ENCODE measurements at places on chromosomes 2 and 18.

DNA sequence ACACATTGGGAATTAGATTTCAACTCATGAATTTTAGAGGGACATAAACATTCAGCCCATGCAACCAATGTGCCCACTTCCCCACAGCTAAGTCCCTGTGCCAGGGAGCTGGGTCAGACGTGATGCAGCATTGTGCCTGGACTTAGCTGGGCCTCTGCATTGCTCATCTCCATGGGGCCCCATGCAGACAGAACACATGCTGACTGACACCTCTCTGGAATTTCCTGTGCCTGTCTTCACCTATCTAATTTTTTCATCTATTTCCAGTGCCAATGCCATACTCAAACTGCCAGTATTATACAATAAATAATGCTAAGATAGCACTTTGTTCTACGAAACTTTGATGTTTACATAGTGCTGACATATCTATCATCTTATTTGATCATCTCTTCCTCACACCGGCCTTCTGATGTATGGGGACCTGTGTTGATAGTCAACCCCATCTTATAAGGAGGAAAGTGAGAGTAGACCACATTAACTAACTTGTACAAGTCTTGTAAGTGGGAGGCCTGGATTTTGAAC lies 92.2 kb downstream of the CDC42EP3 start:
- DNase-seq: no peak

- no peak for DNase-seq
Measured at GRCh38 chr2:54773233-54773632, 49.8 kb downstream of the EML6 start.

DNA sequence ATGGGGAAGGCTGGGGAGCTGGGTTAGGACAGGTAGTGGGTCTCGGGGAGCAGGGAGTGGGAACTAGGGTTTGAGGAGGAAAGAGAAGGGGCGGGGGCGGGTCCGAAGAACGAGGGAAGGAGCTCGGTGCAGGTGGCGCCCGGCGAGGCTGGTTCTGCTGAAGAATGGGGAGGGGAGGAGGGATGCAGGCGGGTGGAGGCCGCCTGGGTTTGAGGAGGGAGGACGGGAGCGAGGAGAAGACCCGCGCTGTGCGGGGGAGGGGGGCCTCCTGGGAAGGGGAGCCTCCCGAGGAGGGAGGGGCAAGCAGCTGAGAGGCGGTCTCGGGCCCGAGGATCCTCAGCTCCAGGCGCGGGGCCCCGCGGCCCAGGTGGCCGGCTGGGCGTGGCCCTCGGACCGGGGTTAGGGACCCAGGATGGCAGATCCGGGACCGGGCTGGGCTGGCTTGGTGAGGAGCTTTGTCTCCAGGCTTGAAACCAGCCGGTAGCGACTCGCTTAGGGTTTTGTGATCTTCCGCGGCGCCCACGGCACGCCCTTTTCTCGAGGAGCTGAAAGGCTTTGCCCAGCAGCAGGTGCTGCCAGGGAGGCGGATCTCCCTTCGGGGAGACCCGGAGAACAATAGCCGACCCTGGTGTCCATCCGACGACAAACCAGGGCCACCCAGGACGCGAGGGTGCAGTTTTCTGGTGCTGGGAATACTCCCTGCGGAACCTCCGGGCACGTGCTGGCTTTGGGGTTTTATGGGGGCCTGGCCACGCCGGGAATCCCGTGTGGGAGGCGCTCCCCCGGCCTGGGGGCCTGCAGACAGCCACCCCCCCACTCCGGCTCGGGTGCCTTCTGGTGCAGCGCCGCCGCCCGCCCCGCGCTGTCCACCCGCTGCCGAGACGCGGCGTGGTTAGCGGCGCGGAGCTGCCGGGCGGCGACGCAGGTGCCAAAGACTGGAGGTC lies 1.4 kb downstream of the DPYSL5 start:
- peak; percentile 11 for DNase-seq

GRCh38 chr2:650343-651310 lies 26.6 kb downstream of the TMEM18 start:
- no peak for DNase-seq

DNA sequence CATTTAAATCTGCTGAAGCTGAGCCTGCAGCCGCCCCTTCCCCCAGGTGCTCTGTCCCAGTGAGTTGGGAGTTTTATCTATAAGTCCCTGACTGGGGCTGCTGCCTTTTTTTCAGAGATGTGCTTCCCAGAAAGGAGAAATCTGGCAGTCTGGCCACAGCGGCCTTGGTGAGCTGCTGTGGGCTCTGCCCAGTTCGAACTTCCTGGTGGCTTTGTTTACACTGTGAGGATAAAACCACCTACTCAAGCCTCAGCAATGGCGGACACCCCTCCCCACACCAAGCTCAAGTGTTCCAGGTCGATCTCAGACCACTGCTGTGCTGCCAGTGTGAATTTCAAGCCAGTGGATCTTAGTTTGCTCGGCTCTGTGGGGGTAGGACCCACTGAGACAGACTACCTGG lies 97.3 kb downstream of the ACAA2 start:
- DNase-seq: no peak

GRCh38 chr2:25276569-25277465 lies 64.9 kb downstream of the DNMT3A start:
- peak; percentile 65 for DNase-seq

DNA sequence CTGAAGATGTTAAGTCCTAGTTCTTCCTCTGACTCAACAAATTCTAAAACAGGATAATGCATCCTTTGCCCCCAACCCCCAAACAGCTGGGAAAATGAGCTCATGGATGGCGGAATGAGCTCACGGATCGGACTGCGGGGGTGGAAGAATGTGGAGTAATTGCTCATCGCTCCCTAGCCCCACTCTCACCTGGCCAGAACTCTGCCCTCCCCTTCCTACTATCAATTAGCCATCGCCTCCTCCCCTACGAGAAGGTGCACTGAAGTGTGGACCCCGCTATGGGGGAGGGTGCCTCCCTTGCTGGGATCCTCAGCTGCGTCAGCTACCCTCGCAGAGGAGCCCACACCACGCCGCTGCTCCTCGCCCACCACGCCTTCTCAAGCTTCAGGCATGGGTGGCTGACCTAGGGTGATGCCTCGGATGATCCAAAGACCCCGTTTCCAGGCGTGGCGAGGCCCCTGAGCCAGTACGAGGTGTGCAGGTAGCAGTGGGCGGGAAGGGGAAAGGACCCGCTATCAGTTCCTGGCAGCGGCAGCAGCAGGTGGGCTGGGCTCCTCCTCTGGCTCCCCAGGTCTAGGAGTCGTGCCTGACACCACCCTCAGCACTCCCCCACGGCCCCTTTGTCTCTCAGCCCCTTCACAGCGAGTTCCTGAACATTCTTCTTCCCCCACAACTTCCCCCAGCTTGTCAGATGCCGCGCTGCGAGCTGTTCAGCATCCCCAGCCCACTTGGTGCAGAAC lies 82.1 kb upstream of the POMC start:
- DNase-seq: no peak

DNA sequence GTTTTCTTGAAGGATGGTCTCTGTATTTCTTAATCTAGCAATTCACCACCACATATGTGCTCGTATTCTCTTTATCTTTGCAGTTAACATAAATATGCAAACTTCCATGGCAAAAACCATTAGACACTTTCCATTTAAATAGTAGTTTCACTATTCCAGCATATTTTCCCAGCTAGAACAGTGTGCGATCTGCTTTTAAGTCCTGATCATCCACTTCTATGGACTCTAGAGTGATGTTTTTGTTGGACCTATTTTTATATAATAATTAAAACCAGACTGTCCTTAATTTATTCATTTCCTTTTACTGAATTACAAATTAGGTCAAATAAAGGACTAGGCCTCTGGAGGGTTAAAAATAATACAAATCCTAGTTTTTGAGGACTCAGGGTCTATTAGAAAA lies 418.4 kb upstream of the TRIB2 start:
- no peak for DNase-seq

DNA sequence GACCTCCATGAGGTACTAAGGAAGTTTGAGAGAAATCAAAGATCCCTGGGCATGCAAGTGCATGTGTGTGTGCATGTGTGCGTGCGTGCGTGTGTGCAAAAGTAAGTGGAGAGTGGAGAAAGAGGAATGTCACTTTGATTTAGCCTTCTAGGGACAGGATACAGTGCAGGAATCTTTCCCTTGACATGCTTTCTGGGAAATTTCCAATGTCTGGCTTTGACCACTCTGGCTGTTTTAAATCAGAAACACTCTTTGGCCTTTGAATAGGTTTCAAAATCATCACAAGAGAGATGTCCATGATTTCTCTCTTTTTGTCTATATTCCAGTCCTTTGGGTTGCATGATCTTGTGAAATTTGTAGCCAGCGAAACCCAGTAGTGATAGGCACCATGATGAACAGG lies 162.0 kb downstream of the ALK start:
- no peak for DNase-seq

DNA sequence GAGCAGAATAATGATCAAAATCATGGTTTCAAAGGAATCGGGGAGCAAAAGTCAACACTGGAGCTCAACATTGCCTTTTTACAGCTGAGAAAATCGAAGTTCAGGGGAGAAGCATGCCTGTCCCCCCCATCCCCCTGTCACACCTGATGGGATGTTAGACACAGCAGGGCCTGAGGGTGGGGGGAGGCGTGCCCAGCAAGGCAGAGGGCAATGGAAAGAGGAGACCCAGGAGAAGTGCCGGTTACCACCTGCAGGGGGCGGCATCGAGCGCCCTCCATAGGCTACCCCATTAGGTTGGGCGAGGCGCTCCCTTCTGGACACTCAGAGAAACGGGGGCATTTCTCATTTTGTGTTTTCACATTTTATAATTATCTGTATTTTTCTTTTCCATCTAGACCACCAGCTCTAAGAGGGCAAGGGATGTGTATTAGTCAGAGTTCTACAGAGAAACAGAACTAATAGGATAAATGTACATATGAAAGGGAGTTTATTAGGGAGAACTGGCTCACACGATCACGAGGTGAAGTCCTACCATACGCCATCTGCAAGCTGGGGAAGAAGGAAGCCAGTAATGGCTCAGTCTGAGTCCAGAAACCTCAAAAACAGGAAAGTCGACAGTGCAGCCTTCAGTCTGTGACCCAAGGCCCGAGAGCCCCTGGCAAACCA lies 271.3 kb downstream of the LRATD1 start:
- DNase-seq: peak; percentile 2

GRCh38 chr2:197498235-197498936 lies 1.3 kb downstream of the HSPD1 start:
- no peak for DNase-seq

- DNase-seq: no peak
Measured at GRCh38 chr2:47238638-47239037, 83.5 kb upstream of the STPG4 start.

DNA sequence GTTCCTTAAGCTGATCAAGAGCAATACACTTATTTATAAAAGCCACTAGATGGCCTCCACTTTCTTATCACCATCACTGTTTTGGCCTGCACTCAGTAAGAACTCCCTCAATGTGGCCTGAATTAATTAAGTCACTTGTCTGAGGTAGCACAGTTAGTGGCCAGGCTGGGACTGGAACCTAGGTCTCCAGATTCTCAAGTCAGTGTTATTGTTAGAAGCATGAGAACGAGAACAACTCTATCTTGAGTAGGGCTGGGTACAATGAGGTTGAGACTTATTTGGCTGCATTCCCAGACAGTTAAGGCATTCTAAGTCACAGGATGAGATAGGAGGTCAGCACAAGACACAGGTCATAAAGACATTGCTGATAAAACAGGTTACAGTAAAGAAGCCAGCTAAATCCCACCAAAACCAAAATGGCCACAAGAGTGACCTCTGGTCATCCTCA lies 115.8 kb downstream of the SS18 start:
- no peak for DNase-seq

GRCh38 chr2:141711627-141712026 lies 419.2 kb downstream of the LRP1B start:
- no peak for DNase-seq

GRCh38 chr2:210667711-210668110 lies 111.3 kb downstream of the CPS1 start:
- DNase-seq: no peak

DNA sequence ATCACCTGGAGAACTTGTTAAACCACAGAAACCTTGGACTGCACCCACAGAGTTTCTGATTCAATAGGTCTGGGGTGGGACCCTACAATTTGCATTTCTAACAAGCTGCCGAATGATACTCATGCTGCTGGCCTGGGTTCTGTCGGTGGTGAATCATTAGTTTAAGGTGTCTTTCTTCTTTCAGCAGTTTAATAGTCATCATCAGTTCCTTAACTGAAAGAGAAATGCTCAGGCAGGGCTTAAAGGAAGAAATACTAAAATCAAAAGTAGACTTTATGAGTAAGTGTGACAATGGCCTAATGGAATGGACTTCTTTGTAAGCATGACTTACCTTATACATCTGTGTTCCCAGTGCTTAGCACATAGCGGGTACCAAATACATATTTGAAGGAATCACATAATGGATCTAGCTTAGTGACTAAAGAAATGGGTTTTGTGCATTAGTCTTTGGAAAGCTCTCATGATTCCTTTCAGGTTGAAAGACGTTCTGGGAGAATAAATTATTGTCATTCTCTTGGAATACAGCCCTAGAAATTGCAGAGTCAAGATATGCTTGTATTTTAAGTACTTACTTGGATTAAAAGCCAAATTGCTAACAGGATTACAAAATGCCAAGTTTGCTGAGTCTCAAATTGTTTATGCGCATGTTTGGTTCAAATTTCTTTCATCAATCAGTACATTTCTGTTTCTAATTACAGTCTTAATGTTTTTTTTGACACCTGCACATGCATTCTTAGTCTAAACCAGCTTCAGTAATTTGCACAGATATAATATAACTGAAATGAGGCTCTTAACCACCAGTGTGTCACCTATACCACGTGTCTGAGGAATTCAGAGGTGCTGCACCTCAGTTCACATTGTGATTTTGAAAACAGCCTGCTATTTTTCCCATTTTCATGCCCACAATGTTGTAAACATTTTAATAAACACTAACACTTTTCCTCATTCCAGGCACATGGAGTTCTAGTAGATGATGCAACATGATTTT lies 220.3 kb upstream of the NRP2 start:
- no peak for DNase-seq

GRCh38 chr2:33166287-33166881 lies 219.6 kb downstream of the LTBP1 start:
- no peak for DNase-seq

DNA sequence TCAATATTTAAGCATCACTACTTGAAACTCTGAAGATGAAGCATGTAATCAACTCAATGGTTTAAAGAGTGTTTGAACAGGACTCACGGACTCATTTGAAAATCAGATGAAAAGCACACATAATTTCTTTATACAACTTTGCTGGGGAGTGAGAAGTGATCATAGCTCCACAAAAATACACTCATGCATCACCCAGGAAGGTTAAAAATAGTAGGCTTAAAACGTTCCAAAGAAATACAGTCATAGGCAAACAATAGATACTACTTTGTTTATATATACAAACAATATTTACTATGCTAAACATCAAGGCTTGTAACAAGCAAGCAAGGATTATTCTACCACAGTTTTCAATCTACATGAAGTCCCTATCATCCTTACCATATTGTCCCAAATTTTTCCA lies 11.6 kb downstream of the HNRNPLL start:
- no peak for DNase-seq

- DNase-seq: no peak
Measured at GRCh38 chr2:44275927-44276303, 635 bp downstream of the SLC3A1 start.

- DNase-seq: no peak
Measured at GRCh38 chr2:145530653-145531052, 1010.7 kb upstream of the ZEB2 start.

- DNase-seq: no peak
Measured at GRCh38 chr2:118177884-118178283, 89.6 kb downstream of the INSIG2 start.

GRCh38 chr2:47819834-47820233 lies 36.9 kb downstream of the MSH6 start:
- DNase-seq: no peak
